ENCODE measurements at places on chromosomes 5 and 9.

GRCh38 chr5:41223962-41224361 lies 10.6 kb upstream of the C6 start:
- DNase-seq, result no peak

DNA sequence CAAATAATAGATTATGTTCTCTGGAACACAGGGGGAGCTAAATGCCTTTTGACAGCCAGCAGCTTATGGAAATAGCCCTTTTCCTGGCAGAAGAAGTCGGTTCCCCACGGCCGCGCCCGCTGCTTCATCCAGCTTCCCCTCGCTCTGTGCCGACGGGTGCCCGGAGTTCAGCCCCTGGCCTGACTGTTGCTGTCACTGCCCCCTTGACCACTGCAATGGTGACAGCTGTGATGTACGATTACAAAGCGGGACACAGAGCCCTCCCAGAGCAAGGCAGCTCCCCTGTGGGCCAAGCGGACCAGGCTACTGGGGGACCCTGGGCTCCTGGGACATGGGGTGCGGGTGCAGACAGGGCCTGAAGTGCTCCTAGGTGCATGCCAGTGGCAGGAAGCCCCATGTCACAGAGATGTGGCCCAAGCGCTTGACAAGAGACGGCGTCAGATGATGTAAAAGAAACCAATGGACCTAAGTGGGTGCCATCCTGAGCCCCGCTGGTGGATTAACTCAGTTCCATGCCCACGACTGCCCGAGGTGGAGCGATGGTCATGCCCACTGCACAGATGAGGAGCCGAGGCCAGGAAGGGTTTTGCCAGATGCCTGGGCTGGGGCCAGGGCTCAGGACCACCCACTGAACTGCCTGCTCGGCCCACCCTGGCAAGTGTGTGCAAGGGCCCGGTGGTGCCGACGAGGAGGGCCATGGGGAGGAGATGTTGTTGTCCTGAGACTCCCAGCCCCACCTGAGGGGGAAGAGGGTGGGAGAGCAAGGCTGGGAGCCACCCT lies 13.2 kb upstream of the CLPTM1L start:
- no peak for DNase-seq

GRCh38 chr9:70902692-70903131 lies 218.7 kb downstream of the TRPM3 start:
- peak; percentile 93 for DNase-seq

DNA sequence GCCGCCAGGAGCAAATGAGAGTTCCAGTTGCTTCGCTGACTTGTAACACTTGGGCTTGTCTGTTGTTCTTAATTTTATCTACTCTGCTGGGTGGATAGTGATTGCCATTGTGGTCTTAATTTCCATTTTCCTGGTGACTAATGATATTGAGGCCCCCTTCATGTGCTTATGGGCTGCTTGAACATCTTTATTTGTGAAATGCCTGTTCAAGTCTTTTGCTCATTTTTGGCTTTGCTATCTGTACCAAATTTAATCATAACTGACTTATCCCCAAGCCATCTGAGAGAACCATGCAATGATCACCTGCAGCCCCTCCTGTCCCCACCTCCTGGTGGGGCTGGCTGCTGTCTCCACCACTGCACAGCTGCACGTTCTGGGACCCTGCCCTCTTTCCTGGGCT lies 20.5 kb downstream of the STC2 start:
- DNase-seq, result no peak

DNA sequence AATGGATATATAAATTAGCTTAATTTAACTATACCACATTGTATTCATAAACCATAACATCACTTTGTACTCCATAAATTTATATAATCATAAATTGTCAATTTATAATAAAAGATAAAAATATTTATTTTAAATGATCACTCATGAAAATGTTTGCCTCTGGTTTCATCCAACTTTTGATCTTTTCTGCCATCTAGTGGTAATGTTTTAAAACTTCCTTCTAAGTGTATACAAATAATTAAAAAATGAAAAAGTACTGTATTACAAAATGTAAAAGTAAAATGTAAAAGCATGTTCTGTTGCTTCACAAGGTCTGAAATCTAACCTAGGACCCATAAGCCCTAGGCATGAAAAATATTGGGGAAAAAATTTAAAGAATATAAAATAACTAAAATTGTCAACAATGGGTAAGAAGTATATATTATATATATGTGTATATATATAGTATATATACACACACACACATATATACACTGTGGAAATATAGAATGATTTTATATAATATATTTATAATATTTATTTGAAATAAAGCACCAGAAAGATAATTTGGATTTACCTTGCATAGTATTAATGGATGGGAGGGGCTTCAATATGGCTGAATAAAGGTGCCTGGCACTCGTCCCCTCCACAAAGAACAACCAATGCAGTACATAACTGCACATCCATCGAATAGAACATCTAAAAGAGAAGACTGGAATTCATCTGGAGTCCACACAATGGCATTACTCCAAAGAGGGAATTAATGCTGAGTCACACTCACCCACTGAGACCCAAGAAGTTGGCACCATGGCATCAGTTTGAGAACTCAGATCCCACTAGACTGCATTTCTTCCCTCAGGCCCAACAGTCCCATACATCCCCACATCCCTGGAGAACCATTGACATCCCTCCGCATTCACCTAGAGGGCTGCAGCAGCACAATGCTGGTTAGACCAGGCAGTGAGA lies 32.5 kb downstream of the ANXA1 start:
- peak; percentile 51 for DNase-seq

GRCh38 chr9:112421771-112422222 lies 41.9 kb downstream of the HSDL2 start:
- DNase-seq, result no peak

GRCh38 chr5:178113141-178113787 lies at the start of gene N4BP3:
Gene N4BP3, plus strand, starts transcription at chr5:178113532. Its CDS starts 6,052 bp downstream, at chr5:178119584.
- DNase-seq, result no peak

DNA sequence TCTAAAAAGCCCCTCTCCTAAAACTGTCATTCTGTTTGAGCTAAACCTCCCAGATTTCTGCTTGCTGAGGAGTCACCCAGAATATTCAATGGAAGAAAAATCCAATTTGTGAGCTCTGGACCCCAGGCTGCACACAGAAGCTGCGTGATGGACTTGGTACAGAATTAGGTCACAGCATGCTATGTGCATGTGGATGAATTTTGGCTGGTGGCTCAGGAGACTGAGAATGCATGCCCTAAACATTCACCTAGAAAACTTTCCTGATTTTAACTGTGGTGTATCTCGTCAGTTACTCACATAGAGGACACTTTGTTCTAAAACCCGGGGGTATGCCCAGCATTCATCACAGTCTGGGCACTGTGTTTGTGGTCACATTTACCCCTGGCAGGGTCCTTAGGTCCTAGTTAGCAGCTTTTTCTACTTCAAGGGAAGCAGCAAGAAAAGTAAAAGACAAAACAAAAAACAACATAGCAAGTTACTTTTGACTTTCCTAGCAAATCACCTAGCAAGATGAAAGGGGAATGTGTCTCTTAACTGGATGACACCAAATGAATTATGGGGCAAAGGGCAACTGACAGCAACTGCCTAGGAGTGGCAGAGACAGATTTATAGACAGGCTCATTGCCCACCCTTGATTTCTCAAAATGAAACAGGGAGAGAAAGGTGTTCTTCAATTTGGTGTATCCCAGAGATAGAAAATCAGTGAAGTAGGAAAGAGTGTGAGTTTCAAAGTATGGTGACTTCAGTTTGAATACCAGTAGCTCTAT lies 8.3 kb upstream of the SHROOM1 start:
- no peak for DNase-seq

GRCh38 chr9:20499013-20499412 lies 123.3 kb downstream of the MLLT3 start:
- DNase-seq, result no peak
